ENCODE measurements at places on chromosomes 7 and 10.

GRCh38 chr10:67657775-67658174, 38.2 kb downstream of the CTNNA3 start:
- no peak for DNase-seq

GRCh38 chr10:78980815-78981214, 88.0 kb upstream of the ZMIZ1 start:
- DNase-seq, result no peak

- DNase-seq, result no peak
Observed at GRCh38 chr7:73822319-73823173, 8.2 kb upstream of the CLDN4 start.

- DNase-seq, result no peak
Observed at GRCh38 chr10:74827694-74828093, 1.3 kb downstream of the KAT6B start.

DNA sequence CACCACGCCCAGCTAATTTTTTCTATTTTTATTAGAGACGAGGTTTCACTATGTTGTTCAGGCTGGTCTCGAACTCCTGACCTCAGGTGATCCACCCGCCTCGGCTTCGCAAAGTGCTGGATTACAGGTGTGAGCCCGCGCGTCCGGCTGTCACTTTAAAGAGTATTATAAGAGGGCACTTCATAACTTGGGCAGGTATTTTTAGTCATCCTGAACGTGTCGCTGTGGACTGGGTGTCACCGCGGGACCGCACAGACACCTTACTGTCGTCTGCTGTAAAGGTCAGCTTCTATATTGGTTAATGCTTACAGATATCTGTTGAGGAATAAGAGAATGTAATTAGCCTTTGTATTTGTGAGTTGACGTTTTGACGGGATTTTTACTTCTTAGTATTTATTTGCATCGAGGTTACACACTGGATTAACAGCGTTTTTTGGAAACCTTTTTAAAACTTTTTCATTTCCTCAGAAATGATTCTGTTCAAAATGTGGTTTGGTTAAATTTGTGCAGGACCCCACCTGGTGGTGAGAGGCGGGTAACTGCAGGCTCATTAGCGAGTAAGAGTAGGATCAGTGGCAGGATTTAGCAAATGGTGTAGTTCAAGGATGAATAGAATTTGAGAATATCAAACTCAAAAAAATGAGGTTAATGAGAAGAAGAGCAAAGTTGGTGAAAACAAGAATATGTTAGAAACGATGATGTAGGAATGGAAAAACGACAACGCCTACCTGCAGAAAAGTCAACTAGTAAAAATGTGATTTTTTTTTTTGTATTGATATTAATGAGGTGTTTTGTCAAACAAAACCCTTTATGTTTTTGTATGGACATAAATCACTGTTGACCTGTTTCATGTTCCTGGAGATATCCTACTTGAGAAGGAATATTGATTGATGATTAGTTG, 3.2 kb downstream of the DNAJB6 start:
- DNase-seq, result peak; percentile 23

DNA sequence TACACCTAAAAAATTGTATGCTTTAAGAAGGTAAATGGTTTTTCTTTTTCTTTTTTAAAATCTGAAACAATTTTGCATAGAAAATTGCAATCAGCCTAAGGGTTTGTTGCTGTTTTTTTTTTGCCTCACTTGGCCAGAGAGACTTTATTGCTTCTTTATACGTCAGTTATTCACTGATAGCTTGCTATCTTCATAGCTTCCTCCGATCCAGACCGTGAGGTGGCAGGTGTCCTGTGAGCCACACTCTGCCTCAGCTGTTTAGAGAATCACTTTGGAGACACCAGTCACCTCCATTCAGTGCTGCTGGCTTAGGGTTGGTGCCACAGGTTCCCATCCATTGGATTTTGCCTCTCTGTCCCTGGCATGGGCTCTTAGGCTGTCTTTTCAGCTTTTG, 68.0 kb downstream of the HHEX start:
- DNase-seq, result no peak

GRCh38 chr7:131501422-131501821, 55.0 kb downstream of the PODXL start:
- no peak for DNase-seq

GRCh38 chr7:155306673-155307470, 9.2 kb downstream of the INSIG1 start:
- DNase-seq, result no peak

DNA sequence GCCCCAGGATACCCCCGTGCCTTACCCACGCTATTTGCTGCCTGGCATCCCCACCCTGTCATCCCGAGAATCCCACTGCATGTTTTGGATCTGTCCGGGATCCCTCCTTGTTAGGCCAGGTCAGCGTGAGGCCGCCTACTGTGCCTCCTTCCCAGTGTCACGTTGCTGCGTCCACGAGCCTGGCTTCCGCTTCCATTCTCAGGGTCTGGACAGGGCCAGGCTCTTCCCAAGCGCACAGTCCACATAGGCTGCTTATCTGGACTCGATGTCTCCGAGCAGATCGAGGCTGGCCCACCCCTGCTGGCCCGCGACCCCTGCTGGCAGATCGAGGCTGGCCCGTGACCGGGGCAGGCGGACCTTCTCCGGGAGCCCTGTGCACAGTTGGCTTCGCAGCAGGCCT, 27.1 kb downstream of the FOXK1 start:
- no peak for DNase-seq

GRCh38 chr10:85655411-85655810, 711.2 kb downstream of the GRID1 start:
- no peak for DNase-seq

GRCh38 chr10:61655335-61655851, 7.3 kb upstream of the CABCOCO1 start:
- no peak for DNase-seq

DNA sequence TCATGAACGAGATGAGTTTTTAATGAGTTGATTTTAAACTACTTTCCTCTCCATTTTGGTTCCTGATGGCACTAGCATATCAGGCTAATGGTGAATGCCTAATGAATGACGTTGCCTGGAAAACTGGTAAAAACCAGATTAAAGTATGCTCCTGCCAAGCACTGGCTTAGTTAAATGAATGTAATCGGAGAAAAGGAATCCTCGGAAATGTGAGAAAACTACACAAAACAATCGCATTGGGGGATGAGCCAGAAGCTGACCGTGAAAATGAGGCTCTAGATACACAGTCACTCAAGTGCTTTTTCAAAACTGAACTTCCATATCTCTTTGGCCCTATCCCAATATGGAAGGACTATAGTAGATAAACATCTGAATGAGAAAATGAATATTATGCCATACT, 153.8 kb upstream of the COL1A2 start:
- DNase-seq, result no peak

DNA sequence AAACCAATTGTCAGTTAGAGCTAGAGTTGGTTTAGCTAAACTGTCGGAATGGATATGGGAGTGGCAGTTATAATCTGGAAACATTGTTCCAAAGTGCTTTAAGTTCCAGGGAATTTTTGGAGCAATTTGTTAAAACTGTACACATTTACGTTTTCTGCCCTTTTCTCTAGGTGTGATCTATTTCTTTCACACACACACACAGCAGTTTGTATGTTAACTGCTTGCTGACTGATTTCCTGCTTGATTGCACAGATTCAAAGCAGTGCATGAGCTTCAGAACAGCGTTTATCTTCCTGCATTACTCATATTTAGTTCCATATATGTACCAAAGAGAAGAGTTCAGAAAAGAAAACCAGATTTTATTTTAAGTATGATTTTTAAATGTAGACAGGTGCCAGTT, 57.9 kb downstream of the MGMT start:
- no peak for DNase-seq

DNA sequence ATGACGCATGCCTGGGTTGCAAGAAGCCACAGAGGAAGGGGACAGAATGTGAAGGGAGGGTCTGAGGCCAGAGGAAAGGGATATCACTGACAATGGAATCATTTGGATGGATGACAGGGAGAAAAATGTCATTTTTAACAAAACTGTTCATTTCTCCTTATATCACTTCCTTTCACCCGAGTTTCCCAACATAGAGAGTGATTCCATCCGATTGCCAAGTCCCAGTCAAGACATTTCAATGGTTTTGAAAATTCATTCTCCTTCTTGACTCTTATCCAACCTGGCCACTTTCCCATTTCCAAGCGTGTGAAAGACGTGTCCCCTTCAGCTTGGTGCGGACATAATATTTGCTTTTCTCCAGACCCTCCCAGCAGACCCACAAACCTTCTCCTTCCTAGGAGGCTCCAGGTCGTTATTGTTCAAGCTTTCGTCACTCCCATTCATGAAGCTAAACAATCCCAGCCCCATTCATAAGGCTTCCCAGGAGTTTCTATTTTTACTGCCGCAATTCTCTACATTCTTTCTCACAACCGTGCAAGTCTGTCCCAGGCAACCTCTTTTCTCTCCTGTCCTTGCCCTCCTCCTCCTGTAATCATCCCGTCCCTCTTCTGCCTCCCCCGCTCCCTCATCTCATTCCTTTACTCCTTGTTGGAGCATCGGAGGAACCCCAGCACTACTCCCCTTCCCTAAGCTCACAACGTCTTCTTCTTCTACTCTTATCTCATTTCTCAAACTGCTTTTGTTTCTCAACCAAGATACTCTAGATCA, 301.3 kb upstream of the KLF6 start:
- DNase-seq, result no peak

GRCh38 chr10:78685466-78686103, 383.2 kb upstream of the ZMIZ1 start:
- DNase-seq, result no peak

GRCh38 chr7:88317422-88317821, 10.7 kb upstream of the STEAP4 start:
- no peak for DNase-seq

DNA sequence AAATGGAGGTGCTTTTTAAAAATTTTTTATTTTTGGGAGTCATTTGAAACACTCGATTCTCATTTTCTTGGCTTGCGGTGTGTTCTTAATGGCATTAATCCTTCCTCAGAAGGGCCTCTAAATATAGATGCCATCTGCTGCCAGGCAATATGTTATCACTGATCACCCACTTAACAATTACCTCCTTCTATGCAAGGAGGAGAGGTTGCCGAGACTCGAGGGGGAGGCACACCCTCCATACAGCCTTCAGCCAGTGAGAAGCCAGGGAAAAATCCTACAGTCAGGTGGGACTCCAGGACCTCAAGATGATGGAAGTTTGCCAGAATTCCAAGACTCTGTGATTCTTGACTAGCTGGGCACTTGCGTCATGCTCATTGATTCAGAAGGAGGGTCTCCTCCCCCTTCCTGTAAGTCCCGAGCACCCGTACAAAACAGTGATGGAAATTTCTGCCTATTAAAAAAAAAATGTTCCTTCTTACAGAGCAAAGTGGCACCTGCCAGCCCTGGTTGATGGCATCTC, 574.5 kb downstream of the TYW1 start:
- no peak for DNase-seq

DNA sequence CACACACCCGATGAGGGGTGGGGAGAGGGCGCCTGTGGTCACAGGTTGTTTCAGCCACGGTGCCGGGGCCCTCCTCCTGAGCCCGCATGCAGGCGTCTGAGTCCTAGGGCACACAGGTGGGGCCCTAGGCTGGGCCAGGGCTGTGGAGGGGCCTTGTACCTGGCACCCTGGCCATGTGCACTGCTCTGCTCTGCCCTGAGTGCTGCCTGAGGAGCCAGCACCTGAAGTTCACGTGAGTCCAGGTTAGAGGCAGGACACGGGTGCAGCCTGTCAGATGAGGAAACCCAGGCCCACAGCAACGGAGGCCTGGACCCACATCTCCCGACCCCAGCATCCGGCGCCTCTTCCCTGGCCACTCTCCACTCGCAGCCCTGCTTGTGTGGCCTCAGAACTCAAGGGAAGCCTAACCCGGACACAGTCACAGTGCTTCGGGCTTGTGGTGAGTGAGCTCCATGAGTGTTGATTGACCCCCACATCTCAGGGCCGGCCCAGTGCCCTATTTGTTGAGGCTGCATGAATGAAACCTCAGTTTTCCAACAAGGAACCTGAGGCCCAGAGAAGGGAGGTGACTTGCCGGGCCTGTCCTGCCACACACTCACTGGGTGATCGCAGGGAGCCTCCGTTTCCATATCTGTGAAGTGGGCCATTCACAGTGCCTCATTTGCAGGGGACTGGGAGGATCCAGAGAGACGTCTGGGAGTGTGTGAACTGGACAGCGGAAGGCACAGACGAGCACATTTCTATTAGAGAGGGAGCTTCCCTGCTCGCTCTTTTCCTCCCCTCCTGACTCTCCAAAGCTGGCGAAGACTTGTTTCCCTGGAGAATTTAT, 39.6 kb downstream of the PPIF start:
- DNase-seq, result no peak

DNA sequence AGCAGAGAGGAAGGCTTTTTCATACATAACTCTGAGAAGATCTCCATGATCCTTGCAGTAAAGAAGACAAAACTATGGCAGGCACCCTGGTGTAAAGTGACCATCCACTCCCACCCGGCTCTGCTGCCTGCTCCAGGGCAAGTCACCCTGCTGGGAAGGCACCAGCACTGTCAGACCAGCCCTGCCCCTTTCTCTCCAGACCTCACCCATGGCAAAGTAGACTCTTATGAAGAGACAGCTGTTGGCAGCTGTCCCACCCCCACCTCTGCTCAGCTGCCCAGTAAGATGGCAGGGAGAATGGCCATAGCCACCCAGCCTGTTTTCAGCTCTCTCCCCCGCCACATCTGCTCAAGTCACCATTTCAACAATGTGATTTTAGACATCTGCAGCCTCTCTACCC, 8.6 kb upstream of the ZMIZ2 start:
- DNase-seq, result no peak

DNA sequence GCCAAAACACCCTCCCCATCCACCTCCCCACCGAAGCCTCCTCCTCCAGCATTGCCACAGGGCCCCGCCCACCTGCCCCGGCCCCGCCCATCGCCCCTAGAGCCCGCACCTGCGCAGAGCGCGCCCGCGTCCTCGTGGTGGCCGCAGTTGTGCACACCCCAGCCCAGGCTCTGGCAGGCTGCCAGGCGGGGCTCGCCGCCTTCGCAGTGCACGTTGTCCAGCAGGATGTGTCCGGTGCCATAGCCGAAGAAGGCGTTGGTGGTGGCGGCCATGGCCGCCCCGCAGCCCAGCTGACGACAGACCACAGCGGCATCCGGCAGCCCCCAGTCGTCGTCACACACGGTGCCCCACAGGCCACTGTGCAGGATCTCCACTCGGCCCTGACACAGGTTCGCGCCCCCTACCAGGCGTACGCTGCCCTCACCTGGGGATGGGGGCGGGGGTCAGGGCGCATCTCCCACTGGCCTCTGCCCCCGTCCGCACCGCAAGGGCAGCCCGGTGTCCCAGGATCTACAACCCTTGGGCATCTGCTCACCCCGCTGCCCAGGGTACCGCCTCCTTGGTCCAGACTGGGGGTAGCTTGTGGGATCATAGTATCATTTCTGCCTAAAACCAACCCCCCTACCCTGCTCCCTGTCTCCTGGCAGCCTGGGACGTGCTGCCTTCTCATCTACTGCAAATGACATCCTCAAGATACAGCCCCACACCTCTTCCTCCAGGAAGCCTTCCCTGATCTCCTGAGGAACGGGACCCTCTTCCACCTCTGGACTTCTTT, 11.9 kb downstream of the SSC4D start:
- peak; percentile 68 for DNase-seq

All from effector memory CD4-positive, alpha-beta T cell (primary cell).